ENCODE measurements at places on chromosomes 3 and 15.

GRCh38 chr15:40323953-40324937 lies 753 bp downstream of the INAFM2 start:
- DNase-seq, result peak; percentile 7

DNA sequence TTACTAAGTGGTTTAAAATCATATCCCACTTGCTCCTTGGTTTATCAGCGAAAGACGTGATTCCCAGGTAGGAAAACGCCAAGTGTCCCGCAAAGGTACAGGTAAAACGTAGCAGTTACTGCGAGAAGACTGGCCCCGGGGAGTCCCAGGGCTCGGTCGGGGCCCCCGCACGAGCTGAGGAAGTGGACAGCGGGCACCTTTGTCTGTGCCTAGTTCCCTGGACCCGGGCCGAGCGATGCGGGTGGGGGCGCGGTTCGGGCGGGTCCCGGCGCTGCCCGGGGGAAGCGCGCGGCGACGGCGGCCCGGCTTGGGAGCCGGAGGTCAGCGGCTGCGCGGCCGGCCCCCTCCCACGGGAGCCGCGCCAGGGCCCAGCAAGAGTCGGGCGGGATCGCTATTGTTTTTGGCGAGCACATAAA lies 864 bp upstream of the NEO1 start:
- DNase-seq, result no peak

DNA sequence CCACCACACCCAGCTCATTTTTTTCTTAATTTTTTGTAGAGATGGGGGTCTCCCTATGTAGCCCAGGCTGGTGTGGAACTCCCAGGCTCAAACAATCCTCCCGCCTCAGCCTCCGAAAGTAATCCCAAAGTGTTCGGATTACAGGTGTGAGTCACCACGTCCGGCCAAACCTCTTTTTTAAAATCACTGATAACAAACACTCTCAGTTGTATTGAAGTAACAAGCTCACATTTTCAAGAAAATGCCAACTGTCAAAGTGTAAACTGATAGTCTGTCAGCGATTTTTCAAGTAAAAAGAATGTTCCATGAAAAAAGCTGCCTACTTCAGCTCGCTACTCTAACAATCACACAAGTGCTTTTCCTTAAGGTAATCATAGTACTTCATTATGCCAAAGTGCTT lies 33.4 kb downstream of the UBXN7 start:
- DNase-seq, result no peak

GRCh38 chr3:161049683-161050248 lies 55.4 kb downstream of the B3GALNT1 start:
- no peak for DNase-seq

- no peak for DNase-seq
Observed at GRCh38 chr3:138154534-138154933, 20.2 kb downstream of the DBR1 start.

- DNase-seq, result no peak
Observed at GRCh38 chr3:64084640-64085039, 61.3 kb upstream of the PSMD6 start.

All from COR-L47 (cell line).